Posterior vena cava (tissue), 2 donors: ENCODE measurements at places on chromosomes 6 and 20. TPM values are rescaled to one million over a fixed set of nuclear protein-coding genes. Genes with fewer than 3 reads are reported as not detected.
A peak's percentile ranks its signal among the peaks of the same experiment; 100 is the strongest.

Gene BPIFB2
- total RNA-seq, result not detected

Gene PHACTR1
- total RNA-seq, result 9.0 TPM

DNA sequence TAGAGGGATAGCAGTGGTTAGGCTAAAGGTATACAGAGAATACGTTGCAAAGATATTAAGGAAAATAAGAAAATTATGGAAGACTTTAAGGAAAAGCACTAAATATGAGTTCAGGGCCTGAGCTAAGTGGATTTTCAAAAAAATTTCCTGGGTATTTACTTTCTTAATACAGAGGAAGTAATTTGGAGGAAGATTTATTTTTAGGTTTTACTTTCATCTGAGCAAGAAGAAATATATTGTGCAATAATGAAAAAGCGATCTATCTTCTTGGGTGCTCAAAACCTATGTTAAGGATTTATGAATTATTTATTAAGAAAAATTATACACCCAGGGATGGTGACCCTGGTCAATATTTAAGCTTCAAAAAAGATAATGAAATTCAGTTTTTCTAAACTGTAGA is 224.7 kb downstream of the PLCB1 start:
- no peak for DNase-seq

DNA sequence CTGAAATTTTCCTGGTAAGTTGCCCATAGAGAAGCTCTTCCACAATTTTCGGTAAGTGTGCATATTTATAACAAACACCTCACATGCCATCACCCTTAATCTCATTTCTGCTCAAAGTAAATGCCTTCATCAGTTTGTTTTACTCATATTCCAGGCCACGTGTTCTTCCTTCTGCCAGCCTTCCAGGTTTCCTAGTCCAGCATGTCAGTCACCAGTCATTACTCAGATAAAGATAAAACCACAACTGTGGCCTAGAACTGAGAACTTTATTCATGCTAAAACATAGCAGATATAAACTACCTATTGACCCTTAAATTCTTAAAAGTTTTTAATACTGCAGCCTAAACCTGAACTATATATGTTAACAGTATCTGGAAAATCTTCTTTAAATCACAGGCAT is 149.5 kb upstream of the SLC22A16 start:
- no peak for DNase-seq

- DNase-seq, result peak; percentile 67
These were observed 49.9 kb downstream of the EFCAB8 start for GRCh38 chr20:32908334-32909292.

GRCh38 chr6:36745836-36746235 is 48.2 kb downstream of the RAB44 start:
- DNase-seq, result no peak

- no peak for DNase-seq
These were observed 260.6 kb downstream of the TFAP2A start for GRCh38 chr6:10154251-10154650.

- no peak for DNase-seq
These were observed 348.1 kb downstream of the THBS2 start for GRCh38 chr6:168905451-168906090.

Gene MLN
- total RNA-seq, result not detected
